ENCODE measurements at places on chromosomes 4 and X.

DNA sequence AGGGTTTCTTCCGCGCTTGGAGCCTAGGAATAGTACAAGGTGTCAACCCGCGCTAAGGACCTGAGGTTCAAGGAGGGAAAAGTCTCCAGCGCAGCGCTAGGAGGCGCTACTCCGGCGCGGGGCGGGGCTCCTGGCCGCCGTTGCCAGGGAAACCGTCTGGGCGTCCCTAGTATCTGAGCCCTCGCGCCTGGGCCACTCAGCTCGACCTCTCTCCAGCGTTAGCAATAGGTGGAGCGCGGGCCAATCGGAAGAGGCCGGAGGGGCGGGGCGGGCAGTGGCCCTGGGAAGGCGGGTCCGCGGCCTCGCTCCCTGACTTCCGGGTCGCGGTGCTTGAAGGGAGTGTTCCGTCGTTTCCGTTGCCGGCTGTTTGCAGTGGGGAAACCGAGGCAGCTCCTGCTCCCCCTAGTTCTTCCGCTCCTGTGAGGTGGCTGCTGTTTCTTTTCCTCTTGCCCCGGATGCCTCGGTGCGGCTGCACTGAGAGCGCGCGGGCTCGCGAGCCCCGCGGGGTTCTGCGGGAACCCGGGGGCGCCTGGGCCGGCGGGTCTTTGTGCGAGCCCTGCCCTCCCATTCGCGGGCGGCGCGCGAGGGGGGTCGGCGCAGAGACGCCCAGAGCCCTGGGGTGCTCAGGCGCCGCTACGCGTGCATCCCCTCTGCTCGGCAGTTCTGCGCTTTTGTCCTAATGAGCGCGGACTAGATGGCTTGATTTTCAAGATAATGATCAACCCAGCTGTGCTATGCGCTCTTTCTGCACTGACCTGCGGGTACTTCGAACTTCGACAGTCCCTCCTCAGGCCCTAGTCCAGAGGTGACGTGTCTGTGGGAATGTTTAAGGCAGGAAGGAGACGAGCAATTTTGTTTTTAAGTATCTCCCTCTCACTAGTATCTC is at the start of gene ELMOD2:
Gene ELMOD2, plus strand, starts transcription at position 312 of the 886 bp plus-strand sequence. CDS start 1,261 bp downstream, outside the sequence.
- peak; percentile 98 for DNase-seq

- no peak for DNase-seq
Measured at GRCh38 chr4:8706216-8707044, 113.9 kb downstream of the CPZ start.

GRCh38 chrX:37060999-37061398 is 52.8 kb downstream of the FAM47C start:
- no peak for DNase-seq

GRCh38 chrX:51742586-51742985 is 656 bp upstream of the GSPT2 start:
- no peak for DNase-seq

DNA sequence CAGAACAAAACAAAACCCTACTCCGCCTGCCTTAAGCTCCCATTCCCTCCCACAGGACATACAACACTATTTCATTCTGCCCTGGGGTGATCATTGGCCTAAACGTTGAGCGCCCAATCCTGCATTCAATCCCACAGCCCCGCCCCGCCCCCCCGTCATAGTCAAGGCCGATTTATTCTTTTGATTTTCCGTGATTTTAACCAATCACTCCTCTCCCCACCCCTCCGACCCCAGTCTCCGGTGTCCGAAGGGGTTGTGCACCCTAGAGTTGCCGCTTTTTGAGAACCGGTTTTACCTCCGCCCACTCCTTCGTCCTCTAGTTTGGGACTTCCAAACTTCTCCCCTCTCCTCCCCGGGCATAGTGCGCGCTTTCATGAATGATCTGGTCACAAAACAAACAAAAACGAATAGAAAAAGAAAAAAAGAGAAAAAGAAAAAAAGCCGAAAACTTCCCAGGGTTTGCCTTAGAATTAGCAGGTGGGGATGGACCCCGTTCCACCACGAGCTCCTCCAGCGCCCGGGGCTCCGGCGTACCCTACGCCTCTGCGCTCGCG is 446 bp upstream of the UBE2A start:
- no peak for DNase-seq

DNA sequence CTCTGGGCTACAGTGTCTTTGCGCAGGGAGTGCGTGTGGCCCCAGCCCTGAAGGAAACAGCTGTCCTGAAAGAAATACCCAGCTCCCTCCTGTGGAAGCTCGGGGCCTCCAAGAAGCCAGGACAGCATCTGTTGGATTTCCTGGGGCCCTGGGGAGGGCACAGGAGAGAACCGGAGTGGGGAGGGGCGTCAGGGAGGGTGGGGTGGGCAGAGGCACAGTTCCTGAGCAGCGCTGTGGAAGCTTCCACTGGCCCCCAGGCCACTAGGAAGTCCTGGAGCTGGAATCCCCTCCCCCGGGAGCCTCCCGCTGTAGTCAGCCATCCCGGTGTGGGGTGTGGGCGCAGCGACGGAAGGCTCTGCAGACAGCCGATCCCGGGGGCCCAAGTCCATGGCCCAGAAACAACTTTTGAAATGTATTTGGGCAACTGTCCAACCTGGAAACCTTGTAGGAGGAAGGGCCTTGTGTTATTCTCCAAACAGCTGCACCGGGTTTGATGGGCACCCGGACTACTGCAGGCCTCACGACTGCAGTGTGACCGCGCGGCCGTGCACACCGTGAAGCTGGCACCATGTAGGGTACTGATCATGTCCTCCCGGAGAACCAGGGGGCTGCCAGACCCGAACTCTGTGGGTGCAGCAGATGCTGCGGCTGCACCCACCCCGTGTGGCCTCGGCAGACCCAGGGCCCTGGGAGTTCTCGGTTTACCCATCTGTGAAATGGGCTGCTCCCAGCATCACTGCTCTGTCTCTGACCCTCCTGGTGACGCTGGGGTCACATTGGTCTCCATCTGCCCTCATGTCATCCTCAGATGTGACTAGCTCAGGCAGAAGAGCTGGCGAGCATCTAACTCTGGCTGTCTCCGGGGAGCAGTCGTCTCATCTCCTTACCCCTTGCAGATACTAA is 68.5 kb upstream of the HMX1 start:
- DNase-seq = no peak

DNA sequence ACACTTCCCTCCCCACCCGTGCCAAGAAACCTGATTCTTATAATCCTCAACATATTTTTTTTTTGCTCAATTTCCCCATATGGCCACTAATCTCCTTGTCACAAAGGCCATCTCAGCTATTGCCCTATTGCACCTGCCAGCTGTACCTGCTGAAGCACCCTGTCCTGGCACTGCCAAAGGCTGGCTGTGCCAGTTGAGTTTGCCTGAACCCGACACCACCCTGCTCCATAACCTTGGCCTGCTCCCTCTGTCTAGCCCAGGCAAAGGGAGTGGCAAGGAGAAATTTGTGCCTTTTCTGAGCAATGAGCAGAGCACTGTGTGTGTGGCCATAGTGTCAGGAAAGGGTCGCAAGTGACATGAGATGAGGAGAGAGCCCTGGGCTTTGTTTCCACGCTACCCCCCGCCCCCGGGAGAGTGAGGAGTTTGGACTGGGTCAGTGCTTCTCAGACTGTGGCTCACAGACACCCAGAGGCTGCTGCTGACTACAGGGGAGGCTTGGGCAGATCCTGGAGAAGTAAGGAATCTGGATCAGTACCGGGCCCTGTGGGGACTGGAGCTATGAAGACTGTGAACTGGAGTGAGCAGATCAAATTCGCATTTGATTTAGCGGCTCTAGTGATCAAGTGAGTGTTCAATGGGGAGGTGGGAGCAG is 42.2 kb upstream of the HMGB3 start:
- no peak for DNase-seq

DNA sequence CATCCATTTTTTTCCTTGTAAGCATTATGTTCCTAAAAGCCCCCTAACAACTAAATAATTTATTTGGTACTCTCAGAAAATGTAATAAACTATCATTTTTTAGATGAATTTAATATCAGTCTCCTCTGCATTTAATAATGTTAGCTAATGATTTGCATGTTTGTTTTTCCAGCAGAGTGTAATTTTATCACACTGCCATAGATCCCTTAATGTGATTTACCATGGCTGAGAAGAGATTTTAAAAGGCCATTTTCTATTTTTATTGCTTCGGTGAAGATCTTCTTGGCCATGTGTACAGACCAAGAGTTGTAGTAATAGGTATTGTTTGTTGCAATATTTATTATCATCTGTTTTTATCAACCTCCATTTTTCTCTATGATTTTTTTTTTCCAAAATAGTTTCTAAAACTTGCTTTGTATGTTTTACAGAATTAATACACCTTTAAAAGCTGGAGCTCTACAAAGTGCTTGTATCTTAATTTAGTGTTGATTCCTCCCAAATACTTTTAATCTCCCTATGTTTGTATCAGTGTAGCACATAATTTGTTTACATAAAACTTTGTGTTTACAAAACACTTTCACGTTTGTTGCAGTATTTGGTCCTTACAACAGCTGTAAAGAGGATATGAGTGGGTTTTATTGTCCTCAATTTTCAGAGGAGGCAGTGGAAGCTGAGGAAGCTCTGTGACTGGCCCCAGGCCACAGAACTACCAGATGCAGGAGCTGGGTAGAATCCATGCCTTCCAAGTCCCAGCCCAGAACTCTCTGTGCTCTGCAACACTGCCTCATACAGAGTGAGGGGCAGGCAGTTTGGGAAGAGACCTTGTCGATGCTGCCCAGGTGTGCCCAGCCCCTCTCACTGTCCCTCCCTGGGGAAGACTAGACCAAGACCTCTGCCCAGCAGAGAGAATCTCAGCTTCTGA is 58.1 kb downstream of the FAM114A1 start:
- no peak for DNase-seq

- DNase-seq = no peak
Measured at GRCh38 chr4:142547974-142548373, 298.1 kb downstream of the INPP4B start.

GRCh38 chr4:88033309-88033708 is 25.9 kb downstream of the PKD2 start:
- DNase-seq = peak; percentile 12

DNA sequence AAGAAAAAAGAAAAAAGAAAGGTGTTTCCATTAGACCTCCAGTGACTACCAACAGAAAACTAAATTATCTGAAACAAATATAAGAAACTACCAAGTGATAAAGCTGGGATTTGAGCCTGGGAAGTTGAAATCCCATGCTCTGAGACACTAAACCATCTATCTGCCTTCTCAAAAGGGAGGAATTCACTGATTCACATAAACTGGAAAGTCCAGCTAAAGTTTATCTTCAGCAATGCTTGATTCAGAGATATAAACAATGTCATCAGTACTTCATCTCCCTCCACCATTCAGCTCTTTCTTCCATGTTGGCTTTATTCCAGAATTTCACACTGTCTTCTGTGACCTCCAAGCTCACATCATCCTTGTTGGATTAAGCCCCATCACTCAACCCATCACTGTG is 96.3 kb downstream of the IQCM start:
- DNase-seq = no peak

DNA sequence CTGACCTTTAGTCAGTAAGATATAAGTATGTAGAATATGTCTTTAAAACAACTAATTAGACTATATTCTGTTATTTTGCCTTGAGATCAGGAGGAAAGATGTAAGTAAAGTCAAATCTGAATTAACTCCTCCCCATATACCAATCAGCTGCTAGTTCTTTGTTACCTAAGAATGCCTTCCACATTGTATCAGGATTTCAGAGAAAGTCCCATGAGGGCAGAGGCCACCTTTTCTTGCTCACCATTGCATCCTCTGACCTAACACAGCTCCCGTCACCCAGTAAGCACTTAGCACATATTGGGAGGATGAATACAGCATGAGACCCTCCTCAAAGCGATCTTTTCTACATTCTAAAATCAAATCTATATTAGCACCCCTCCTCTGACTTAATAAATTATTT is 87.0 kb downstream of the COL25A1 start:
- no peak for DNase-seq

- no peak for DNase-seq
Measured at GRCh38 chr4:81314897-81315470, 100.0 kb upstream of the PRKG2 start.

DNA sequence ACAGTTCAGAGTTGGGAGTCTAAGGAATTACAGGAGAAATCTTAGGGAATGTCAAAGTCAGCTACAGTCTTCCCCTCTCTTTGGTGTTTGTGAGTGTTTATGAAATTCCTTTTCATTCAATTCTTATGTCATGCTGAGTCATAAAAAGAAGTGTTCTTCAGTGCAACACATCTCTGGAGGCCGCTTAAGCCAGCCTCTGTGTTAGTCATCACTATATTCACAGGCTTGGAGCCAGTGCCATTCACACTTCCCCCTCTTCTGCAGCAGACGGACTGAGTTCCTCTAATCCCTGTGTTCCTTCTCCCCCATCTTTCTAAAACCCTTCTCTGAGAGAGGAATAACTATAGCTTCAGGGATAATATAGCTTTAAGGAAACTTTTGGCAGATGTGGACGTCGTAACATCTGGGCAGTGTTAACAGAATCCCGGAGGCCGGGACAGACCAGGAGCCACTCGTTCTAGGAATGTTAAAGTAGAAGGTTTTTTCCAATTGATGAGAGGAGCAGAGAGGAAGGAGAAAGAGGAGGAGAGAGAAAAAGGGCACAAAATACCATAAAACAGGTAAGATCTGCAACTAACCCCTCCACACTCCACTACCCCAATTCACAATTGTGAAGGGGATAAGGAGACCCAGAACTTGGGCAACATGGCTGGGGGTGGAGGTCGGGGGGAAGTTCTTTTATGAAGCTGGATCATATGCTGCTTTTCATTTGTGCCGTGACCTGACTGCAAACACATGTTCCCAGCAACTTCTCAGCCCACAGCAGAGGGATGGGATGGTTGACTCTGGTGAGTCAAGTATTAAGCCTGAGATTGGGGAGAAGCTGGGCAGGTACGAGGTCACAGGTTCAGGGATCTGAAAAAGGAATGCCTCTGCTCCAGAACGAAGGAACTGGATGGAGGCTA is at the start of gene SRPX2:
Gene SRPX2, plus strand, starts transcription at position 244 of the 905 bp plus-strand sequence. CDS start 2,124 bp downstream, outside the sequence.
- DNase-seq = no peak

DNA sequence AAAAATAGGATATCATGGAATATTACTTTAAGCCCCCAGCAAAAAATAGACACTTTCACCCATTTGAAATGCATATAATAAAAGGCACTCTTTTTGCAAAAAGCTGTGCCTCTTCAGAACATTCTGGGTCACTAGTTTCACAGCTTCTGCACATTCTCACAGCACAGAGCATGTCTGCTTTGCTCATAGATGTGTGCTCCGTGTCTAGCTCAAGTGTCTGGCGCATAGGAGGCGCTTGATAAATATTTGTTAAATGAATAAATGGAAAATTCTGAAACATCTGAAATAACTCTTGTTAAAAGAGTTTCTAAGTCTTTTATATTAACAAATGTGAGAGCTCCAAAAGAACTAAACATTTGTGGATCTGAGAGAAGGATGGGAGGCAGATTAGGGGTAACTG is 275.2 kb downstream of the PTTG2 start:
- no peak for DNase-seq

DNA sequence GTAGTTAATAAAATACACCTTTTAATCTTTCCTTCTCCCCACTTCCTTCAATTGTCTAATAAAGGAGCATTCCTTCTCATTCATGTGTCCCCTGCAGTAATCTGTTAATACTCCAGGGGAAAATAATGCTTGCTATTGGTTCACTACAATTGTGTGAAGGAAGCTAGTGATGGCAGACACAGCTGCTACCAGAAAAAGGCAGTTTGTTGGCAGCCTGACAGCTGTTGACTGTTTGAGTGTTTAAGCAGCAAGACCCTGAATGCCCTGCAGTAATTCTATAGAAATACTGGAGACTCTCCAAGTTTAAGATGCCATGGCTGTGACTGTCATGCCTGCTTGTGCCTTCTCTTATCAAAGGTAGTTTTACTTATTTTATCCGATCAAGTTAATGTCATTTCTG is 359.5 kb downstream of the C4orf33 start:
- DNase-seq = no peak

GRCh38 chrX:15686818-15687685 is 22.4 kb upstream of the CLTRN start:
- DNase-seq = peak; percentile 45

GRCh38 chr4:142778900-142779299 is 67.2 kb downstream of the INPP4B start:
- DNase-seq = no peak
